ENCODE measurements at places on chromosomes 12 and 14.

DNA sequence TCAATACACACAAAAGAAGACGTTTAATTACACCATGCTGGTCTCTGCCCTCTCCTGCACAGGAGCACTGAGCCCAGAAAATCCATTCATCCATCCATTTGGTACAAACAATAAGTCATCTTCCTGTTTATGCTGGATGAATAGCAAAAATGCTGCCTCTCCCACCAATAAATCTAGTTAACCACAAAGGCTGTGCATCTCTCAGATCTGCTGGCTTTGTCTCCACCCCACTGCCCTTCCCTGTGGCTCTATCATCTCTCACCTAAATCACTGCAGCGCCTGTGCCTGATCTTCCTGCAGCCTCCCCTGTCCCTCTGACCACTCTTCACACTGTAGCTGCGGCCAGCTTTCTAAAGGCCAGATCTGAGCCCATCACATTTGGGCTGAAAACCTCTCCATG, 72.9 kb upstream of the DDX11 start:
- no peak for DNase-seq

DNA sequence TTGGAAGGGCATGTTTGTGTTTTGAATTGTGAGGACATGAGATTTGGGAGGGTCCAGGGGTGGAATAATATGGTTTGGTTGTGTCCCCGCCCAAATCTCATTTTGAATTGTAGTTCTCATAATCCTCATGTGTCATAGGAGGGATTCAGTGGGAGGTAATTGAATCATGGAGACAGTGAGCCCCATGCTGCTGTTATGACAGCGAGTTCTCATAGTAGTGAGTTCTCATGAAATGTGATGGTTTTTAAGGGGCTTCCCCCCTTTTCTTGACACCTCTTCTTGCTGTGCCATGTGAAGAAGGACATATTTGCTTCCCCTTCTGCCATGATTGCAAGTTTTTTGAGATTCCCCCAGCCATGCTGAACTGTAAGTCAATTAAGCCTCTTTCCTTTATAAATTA, 260.0 kb downstream of the DUSP6 start:
- no peak for DNase-seq

DNA sequence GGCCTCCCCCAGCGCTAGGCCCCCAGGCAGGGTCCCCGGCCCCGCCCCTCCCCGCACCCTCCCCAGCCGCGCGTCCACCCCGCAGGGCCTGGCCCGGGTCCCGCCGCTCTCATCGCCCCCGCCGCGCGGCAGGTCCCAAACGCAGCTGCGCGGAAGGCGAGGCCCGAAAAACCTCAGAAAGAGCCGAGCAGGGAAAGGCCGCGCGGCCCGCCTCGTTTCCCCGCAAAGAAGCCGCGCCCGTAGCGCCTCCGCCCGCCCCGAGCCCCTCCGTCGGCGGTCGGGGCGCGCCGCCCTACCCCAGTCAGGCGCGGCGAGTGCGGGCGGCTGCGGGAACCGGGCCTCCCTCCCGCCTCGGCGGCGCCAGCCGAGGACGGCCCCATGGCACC, 324 bp downstream of the POLE start:
- no peak for DNase-seq

DNA sequence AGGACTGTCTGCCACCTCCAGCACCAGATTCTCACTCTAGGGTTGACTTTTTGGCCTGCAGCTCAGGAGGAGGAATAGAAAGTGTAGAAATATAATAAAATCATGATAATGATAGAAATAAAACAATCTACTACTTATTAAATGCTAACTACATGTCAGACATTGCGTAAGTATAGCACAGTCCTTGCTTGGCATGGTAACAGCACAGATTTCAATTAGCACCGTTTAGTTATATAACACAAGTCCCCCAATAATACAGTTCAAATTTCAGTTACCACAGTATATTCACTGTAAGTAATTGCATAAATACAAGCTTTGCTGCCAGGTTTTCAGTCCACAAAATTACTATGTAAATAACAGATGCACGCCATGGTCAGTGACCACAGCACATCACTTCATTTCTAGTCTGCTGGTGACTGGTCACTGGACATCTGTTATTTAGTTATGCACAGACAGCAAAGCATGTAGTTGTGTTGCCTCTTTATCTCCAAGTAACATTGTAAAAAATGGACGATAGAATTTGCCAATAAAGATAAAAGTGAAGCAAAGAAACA, 6.5 kb upstream of the GLT8D2 start:
- no peak for DNase-seq

DNA sequence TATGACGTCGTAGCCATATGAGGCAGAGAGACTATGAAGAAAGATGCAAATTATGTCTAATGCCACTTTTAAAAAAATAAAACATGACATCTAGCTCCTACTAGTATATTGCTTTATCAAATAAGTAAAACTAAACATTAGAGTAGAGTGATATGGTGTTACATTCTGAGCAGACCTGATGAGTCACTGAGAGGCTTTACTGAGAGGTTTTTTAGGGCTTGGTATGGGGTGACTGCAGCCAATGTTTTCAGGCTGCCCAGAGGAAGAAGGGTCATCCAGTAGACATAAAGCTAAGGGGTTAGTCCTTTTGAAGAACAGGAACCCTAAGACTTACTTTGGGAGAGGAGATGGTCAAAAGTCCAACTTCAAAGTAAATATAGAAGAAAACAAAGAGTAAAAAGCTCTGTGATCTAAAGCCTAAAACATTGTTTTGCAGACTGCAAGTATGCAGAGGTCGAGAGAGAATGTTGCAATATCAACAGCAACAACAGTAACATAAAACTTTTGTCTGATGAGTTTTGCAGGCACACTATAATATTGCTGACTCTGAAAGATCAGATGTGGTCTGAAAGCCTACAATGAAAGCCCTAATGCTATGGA, 774.7 kb downstream of the TMTC2 start:
- no peak for DNase-seq

- no peak for DNase-seq
Observed at GRCh38 chr14:36293824-36294223, 26.6 kb downstream of the MBIP start.

- no peak for DNase-seq
Observed at GRCh38 chr12:113700943-113701342, 229.3 kb upstream of the LHX5 start.

GRCh38 chr12:59651229-59651920, 55.5 kb downstream of the SLC16A7 start:
- no peak for DNase-seq

DNA sequence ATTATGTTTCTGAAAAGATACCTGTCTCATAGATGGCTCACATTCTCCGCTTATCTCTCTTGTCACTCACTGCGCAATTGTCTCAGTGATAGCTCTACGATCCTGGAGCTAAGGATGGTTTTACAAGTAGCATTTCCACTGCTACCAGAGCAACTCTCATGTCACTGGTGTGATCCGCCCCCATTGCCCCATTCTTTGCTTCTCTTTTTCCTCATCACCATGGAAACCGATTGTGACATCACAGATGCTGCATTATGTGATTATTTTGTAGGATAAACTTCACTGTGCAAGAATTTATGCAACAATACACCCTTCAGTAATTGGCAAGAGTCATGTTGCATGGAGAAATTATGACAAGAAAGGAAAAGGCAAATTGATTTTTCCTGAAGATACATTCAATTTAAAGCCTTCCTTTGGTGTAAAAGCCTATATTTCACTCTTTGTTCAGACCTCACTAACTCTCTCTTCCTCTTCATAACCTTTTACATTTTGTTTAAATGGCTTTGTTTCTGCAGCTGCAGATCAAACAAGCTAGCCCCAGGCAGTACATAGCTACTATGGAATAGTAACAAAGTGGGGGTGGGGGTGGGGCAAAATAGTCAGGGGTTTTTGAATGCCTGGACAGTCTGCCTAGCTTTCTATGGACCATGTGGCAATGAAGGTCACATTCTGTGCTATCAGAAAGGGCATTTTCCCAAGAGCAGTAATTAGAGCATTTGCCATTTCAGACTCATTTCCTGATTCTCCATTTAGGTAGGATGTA, 539.8 kb downstream of the NRXN3 start:
- DNase-seq: no peak

- DNase-seq: no peak
Observed at GRCh38 chr12:29883941-29884554, 100.3 kb upstream of the TMTC1 start.

- no peak for DNase-seq
Observed at GRCh38 chr14:95998656-95999055, 40.5 kb upstream of the C14orf132 start.

DNA sequence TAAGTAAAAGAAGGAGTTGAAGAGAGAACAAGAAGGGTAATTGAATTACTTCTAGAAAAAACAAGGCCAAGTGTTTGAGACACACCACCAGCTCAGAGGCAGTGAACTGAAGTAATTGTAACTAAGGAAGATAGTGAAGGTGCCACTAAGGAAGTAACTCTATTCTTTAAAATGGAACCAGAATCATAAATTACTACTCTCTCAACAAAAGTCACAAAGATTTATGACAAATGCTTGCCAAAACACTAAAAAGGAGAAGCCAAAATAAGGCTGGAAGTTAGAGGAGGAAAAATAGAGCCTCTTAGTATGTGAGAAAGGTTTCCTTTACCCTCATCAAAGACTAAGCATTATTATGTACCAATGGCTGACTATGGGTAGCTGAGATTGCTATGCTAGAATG, 208.5 kb downstream of the MDGA2 start:
- DNase-seq: no peak

GRCh38 chr14:103825101-103825500, 22.3 kb downstream of the PPP1R13B start:
- no peak for DNase-seq

GRCh38 chr14:34714320-34715126, at the start of gene CFL2:
Gene CFL2, minus strand, starts transcription at chr14:34714593. Its CDS starts 53 bp downstream, at chr14:34714540.
- DNase-seq: peak; percentile 53

DNA sequence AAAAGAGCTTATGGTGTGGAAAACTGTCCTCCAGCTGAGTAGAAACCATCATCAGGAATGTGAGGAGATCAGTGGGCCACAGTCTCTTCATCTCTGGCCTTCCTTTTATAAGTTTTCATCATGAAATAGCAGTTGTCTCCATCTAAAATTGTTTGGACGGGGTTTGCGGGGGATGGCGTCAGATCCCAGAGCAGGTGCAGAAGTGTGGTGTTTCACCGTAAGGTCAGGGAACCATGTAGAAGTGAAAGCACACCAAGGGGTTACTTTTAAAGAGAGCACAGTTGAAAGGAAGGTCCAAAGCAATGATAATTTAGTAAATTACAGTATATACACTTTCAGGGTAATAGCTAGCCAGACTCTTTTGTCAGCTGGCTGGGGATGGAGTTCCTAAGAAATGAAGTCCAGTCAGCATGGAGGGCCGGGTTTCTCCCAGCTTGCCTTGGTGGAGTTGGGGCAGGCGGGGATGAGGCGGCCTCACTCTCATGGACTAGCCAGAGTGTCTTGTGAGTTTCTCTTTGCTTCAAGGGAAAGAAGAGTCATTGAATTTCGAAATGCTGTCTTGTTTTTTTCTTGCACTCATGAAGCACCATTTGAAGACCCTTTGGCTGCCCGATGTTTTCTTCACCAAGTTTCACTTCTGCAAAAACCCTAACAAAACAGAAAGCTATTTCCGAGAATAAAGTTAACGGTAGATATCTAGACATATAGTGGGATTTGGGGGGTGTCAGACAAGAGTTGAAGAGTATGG, 100.6 kb downstream of the ETV6 start:
- no peak for DNase-seq

DNA sequence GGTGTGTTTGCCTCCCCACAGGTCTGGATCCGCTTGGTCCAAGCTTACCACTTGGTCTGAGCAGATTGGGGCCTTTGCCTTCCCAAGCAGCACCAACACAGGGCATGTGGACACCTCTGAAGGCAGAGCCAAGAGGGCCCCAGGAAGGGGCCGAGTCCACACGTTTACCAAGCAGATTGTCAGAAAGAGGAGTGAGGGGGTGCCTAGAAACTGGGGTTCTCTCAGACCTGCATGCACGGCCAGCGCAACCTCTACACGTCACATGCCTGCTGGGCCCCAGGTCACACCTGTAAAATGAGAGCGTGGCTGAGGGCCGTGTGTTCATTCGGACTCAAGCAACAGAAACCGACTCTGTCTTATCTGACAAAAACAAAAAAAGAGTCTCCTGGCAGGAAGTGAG, 96.9 kb downstream of the PAPOLA start:
- DNase-seq: no peak

DNA sequence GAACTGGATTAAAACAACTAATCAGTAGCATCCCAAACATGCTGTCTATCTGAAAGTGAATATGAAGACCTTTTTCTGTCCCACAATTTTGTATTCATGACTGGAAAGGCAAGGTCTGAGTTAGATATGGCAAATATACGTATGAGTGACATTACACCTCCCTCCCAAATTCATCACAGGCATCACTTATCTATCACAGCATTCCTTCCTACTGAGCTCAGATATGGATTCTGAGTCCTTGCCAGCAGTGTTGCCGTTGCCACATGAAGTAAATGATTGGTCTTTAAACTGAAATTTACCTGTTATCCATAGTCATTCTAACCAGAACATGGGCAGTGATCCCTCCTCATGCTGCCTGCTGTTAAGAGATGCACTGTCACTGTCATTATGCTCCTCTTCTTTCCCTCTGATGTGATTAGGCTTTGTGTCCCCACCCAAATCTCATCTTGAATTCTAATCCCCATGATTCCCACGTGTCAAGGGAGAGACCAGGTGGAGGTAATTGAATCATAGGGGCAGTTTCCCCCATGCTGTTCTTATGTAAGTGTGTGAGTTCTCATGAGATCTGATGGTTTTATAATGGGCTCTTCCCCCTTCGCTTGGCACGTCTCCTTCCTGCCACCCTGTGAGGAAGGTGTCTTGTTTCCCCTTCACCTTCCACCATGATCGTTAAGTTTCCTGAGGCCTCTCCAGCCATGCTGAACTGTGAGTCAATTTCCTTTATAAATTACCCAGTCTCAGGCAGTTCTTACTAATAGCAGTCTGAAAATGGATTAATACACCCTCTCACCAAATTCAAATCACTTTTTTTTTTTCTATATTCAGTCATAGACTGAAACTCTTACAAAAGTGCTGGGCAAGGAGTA, 288.4 kb downstream of the NUAK1 start:
- DNase-seq: no peak

GRCh38 chr12:16506394-16506793, 99.6 kb downstream of the LMO3 start:
- DNase-seq: no peak

DNA sequence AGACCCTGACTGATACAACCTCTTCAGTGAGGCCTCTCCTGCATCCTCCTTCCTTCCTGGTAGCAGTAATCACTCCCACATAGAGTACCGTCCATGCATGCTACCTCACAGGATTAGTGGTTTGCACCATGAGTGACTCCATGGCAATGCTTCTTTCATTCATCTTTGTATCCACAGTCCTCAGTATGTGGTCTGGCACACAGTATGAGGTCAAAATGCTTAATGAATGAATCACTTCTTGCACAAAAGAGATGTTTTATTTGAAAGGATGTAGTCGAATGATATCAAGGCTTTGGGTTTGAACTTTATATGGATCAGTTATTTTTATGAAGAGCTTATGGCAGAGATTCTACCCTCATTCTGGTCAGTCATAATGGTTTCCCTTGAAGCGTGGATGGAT, 42.2 kb downstream of the KCNA5 start:
- DNase-seq: no peak

GRCh38 chr14:104102282-104102914, 16.9 kb downstream of the ASPG start:
- no peak for DNase-seq
